ENCODE measurements at places on chromosomes 5 and 9.

- DNase-seq = no peak
These were observed 42.6 kb upstream of the SAP30L start for GRCh38 chr5:154403234-154403633.

GRCh38 chr9:120742951-120743416 is 28.7 kb upstream of the MEGF9 start:
- DNase-seq = no peak

GRCh38 chr5:1911773-1912235 is 29.1 kb upstream of the IRX4 start:
- no peak for DNase-seq

- DNase-seq = no peak
These were observed 44.0 kb downstream of the DAPK1 start for GRCh38 chr9:87541663-87542062.

DNA sequence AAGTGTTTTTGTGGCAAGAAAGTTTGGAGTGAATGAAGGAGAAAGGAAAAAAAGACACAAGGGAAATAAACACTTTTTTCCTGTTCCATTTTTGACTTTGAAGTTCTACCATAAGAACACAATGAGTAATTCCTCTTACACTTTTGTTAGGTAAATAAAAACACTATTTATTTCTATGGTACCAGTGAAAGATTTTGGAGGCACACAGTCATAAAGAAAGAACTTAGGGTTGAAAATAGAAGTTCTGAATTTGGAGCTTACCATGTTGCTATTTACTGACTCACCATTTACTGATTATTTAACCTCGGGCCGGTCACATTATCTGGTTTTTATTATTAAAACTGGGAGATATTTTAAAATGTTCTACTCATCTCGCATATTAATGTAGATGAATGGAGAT is 367.8 kb downstream of the TLE1 start:
- DNase-seq = no peak

DNA sequence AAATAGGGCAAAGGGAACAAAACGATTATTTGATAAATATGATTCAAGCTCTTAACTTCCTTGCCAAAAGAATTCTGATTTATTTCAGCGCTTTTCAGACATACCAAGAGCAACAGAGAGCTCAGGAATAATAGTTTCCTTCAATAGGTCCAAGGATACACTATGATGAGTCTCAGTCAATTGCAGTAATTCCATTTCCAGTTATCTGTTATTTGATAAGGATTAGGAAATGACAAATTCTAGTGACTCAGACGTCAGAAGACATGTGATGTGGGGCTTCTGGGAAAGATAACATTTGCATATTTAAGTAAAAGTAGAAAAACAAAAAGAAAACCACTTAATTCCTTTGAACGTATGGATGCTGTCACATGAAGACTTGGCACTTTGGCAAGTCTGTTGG is 1250.8 kb upstream of the CDH18 start:
- no peak for DNase-seq

DNA sequence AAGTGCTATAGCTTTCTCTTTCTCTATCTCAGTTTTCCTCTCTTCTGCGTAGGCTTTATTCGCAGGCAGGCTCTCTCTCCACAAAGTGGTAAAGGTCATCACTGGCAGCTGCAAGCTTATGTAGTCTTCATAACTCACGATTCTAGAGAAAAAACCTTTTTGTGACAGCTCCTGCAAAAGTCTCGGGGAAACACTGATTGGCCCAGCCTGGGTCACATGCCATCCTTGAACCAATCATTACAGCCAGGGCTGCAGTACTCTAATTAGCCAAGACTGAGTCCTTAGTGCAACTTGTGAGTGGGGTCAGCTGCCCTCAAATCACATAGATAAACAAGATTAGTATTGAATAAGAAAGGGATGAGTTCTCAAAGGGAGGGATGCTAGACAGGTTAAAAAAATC is 18.3 kb upstream of the FRMPD1 start:
- no peak for DNase-seq

DNA sequence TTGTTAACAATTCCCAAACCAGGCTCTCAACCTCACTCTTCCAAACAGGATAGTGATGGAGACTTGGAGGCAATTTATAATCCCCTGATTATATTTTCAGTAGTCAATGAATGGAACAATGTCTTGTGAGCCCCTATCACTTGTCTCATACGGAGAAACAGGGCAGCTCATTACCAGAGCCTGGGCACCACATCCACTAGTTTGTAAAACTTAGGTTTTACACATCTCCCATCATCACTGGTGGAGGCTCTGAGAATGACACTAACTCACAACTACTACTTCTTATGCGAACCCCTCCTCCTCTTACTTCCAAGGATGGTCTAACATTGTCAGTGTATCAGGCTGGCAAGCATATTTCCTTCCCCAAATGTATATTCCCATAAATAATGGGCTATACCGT is 253.7 kb downstream of the EPB41L4A start:
- no peak for DNase-seq

DNA sequence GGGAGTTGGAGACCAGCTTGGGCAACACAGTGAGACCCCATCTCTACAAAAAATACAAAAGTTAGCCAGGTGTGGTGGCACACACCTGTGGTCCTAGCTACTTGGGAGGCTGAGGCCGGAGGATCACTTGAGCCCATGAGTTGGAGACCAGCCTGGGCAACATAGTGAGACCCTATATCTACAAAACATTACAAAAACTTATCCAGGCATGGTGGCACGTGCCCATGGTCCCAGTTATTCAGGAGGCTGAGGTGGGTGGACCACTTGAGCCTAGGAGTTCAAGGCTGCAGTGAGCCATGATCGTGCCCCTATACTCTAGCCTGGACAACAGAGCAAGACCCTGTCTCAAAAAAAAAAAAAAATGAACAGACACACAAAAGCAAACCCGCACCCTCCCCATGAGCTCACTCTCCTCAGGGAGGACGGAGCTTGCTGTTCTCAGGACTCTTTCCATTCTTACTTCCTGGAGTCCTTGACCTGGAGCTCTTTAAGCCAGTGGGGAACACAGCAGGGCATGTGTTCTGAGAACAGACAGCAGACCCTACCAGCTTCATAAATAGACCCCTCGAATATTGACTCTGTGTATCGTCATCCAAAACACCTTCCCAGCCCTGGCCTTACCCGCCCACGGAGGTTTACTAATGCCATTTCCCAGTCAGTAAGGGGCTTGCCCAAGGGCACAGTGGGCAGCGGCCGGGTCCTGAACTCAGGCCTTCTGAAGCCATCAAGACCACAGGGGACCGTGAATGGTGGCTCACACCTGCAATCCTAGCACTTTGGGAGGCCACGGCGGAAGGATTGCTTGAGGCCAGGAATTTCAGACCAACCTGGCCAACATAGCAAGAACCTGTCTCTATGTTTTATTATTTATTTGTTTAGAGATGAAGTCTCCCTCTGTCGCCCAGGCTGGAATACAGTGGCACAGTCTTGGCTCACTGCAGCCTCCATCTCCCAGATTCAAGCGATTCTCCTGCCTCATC is 11.1 kb downstream of the PTGES2 start:
- DNase-seq = no peak

DNA sequence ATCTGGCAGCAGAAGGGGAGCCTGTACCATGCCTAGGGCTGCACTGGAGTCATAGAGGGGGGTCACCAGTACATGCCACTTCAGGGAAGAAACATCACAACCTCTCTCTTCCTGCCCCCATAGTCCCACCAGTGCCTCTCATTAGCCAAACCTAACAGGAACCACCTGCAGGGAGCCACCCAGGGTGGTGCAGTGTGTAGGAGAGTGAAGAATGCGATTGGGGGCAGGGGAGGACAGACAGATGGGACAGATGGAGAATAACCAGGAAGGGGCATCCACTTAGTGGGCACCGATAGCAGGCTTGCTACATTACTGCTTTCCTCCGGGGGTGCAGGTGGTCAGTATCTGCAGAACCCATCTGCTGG is 19.2 kb downstream of the DAPK1 start:
- no peak for DNase-seq

DNA sequence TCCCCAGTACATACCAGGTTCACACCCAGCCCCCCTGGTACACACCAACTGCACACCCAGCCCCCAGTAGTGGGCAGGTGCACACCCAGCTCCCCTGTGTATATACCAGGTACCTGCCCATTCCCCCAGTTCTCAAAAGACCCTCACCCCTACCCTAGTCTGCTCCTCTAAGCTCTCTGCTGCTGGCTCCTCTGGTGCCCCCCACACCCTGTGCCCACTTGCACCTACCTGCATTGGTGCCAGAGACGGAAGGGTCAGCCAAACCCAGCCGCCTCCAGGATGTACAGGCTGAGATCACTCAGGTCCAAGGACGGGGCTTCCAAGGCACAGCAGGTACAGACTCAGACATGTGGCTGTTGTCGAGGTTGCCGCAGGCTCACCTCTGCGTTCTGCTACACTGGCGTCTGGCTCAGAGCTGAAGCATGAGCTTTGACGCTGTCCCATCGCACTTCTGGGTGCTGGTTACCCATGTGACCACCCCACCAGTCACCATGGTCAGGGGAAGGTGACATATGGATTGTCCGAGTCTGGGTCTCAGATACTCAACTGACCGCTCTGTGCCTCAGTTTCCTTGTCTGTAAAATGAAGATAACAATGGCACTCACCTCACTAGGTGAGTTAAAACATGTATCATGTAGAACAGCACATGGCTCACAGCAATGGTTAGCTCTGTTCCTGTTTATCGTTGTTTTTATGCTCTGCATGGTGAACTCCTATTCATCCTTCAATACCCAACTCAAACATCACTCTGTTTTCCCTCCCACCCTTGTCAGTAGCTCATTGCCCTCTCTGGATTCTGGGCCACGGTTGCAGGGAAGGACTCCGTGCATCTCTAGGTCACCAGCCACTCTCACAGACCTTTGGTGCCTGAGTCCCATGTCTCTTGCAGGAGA is 45.3 kb upstream of the SUSD3 start:
- DNase-seq = no peak

GRCh38 chr5:78235289-78235688 is 59.2 kb downstream of the AP3B1 start:
- DNase-seq = no peak

- no peak for DNase-seq
These were observed 639 bp downstream of the INVS start for GRCh38 chr9:100099722-100100042.

- no peak for DNase-seq
These were observed 40.0 kb upstream of the DMRT1 start for GRCh38 chr9:801399-802071.

Measured in epithelial cell of prostate (primary cell).